ENCODE measurements at places on chromosomes 7 and 10. TPM values are rescaled to one million over a fixed set of nuclear protein-coding genes. Genes with fewer than 3 reads are reported as not detected.

The ZNF467 gene
- total RNA-seq = 3.0 TPM

The ATP6V0E2 gene
- total RNA-seq = 15.9 TPM

The SORCS1 gene
- under 0.01 TPM for total RNA-seq

DNA sequence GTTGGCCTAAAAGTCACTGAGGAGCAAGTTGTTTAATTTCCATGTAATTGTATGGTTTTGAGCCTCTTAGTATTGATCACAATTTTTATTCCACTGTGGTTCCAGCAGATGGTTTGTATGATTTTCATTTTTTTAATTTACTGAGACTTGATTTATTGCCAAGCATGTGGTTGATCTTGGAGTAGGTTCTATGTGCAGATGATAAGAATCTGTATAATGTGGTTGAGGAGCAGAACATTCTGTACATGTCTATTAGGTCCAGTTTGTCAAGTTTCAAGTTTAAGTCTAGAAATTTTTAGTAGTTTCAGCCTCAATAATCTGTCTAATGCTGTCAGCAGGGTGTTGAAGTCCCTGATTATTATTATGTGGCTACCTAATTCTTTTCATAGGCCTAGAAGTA lies 22.7 kb upstream of the ZWINT start:
- no peak for DNase-seq
